ENCODE measurements at places on chromosomes 11 and 22.

- DNase-seq = no peak
Measured at GRCh38 chr22:30425616-30426387, at the start of gene MTFP1. MTFP1 (plus strand) TSS chr22:30425768; CDS start chr22:30425880, 112 bp downstream.

DNA sequence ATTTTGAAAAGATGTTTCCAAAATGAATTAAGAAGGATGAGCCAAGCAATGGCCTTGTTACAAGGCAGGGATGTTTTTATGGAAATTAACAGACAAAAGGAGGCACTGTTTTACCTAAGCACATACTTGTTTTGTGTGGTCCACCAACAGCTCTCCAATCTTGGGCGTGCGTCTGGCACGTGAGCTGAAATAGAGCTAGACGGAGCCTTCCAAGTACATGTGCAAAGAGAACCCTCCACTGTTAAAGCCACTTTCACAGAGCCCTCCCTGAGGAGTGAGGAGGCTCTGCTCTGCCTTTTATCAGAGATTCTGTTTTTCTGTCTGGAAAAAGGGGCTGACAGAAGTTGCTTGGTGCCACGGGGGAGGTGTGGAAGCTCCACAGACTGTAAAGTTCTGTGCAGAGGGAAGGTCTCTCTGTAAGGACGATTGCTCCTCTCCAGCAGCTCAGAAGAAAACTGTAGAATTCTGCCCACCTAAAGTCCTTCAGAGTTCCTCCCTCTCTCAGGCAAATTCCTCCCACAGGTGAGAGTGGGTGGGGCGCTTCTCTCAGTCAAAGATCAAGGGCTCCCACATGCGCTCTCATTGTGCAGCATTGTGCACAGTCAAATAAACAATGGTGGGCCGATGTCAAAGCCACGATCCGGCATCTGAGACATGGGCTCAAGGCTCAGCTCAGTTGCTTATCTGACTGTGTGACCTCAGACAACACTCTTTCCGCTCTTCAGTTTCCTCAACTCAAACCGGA, 92.6 kb upstream of the CSNK2A3 start:
- DNase-seq = no peak

GRCh38 chr11:92866679-92867282, 102.7 kb upstream of the MTNR1B start:
- DNase-seq = no peak

DNA sequence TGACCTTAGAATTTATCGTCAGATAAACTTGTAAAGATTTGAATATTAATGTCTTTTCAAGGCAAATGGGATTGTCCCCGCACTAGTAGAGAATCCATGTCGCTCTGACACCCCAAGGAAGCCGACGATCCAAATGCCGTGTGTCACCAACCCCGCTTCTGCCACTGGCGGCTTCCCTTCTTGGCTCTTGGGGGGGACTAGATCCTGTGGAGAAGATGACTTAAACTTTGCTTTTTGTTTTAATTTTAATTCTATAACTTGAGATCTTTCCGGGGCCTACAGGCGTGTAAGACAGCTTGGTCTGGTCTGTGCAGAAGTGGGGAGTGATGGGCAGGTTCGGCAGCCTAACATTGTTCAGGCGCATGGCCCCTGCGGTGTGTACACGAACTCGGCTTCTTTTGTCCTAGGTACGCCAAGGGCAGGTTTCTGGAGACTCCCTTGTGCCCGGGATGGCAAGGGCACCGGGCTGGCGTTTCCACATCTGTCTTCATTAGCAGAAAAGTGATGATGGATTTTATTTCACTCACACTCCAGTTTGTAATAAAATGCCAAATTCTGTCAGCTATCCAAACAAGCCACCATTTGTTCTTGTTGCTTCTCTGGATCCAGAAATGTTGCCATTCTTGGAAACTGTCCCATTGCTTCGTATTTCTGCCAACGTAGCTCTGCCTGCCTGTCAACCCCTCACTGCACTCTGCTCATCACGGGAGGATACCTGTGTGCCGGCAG, 6.7 kb downstream of the YDJC start:
- DNase-seq = no peak

DNA sequence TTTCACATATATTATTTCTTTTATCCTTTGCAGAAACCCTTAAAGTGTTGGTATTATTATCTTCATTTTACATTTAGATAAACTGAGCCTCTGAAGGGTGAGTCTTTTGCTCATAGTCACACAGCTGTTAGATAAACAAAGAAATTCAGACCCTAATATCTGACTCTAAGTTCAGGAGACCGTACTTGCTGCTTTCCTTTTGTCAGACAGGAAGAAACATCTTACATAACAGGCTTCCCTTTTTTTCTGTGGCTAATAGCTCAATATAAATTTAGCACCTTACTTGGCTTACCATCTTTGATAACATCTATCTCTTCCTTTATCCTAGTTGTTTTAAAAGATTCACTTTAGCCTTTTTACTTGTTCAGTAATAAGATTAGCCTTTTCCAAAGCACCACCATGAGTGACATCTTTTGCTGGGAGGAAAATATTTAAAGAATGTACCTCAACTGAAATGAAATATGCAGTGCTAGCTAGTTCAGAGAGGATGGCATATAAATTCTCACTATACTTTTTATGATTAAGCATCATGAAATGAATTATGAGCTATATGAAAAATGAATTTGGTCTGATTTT, 128.6 kb downstream of the WNT11 start:
- DNase-seq = no peak

- no peak for DNase-seq
Measured at GRCh38 chr11:118670063-118670462, 9.4 kb downstream of the TREH start.

GRCh38 chr11:65718964-65719492, 1.6 kb downstream of the RNASEH2C start:
- DNase-seq = no peak

DNA sequence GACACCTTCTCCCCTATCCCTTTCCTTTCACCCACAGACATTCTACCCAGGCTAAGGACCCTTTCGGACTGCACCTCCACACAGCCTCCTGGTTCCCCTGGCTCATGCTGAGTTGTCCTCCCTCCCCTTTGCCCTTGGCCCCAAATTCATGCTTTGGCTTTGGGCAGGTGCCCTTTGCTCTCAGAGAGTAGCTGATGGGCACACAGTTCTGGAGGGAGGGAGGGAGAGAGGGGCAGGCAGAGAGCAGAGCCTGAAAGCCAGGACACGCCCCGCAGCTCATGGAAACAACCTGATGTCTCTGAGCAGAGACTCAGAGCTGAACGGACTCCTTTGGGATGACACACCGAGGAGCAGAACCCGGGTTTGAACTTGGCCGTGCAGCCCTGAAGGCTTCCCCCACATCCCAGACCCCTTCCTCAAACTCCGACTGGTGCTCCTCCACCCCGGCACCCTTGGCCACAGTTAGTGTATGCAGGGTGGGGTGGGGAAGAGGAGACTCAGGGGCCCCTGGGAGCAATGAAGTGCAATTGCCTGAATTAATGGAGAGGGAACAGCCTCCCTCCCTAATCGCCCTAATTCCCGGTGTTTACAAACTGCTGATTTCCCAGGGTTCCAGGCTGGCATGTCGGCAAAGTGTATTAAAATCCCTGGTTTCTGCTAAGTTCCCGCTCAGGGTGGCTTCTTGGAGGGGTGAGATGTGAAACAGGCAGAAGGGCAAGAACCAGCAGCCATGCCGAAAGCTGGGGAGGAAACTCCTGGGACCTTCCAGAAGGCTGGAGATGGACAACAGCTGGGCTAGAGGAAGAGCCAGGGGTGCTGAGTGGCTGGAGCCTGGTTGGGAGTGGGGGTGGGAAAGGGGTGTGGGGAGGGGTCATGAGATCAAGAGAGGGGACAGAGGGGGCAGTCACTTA, 71.2 kb upstream of the SHISAL1 start:
- DNase-seq = no peak

All from stimulated activated CD4-positive, alpha-beta T cell treated with anti-CD3 and anti-CD28 coated beads, Interleukin-1b, Interleukin-23, amount 100 ng/mL, for 1 hour (primary cell).